ENCODE measurements at places on chromosomes 5 and 9.

DNA sequence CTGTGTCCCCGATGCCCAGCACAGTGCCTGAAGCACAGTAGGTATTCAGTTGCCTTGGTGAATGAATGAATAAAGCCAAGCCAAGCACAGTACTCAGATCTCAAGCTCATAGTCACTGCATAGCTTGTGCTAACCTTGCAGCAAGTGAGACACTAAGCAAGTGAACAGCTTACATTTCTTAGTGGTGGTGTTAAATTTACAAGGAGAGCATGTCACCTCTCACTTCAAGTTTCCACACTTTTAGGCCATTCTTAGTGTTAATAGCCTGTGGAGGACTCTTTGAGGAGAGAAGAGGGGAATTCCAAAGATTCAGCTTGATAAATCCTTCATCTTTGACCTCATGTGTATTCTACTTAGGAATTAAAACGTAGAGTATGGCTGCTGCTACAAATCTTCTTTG, 104.7 kb downstream of the C9orf152 start:
- no peak for DNase-seq

DNA sequence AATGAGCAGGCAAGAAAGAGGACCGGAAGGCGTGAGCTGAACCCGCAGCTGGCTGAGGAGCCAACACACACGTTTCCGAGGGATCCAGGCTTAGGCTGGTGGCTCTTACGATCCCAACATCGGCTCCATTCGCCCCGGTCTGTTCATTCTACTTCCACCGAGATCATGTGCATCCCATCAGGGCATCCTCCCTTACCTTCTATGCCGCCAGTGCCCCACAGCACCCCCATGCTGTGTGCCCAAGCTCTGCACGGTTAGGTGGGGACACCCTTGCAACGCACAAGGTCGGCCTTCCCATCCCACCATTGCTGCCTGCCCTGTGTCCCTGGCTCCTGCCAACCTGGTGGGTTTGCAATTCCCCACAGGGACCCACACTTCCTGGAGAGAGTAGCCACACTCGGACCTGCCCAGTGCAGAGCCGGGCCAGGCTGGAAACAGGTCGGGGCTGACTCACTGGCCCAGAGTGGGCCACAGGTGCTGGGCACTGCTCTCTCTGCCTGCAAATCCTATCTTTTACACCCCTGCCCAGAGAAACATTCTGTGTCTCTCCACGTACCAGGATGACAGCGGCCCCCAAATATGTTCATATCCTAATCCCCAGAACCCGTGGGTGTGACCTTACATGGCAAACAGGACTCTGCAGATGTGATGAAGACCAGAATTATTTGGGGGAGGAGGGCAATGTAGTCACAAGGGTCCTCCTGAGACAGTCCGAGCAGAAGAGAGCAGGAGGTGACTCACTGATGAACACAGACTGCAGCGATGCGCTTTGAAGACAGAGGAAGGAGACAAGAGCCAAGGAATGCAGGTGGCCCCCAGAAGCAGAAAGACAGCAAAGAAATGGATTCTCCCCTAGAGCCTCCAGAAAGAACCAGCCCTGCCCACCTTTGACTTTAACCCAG, 182.2 kb downstream of the AUH start:
- DNase-seq, result no peak

DNA sequence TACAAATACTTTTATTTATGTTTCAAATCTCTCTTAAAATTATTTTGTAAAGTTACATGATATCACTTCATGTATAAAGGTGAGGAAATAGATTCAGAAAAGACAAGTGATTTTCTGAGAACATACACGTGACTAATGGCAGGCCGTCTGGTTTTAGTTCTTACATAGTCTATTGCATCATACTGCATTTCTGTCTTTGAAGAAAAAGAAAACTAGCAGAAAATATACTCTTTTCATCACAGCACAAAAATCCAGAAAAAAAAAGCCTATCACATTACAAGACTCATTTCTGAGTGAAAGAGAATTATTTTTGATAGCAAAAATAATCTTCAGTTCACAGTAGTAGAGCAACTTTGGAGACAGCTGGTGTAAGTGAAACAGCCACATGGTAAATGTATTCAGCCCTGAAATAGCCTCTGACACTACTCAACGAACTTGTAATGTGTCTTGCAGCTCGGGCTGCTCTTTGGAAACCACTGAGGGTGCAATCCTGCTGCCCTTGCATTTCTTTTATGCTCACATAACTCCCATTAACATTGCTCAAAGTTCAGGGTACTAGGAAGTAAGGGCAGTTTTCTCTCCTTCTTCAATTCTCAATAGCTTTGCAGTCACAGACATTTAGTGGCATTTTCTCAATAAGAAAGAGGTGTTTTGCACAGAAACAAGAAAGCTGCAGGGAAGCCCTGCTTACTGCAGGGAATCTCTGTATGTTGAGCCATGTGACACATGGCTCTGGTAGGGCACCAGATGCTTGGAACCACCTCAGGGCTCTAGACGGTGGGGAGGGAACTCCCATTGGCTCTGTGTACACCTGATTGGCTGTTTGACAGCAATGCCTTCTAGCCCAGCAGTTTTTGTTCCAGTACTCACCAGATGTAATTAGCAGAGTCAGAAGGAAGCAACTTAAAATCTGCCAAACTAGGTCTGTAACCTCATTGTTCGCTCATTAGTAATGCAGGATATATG, 845.3 kb upstream of the PTPRD start:
- peak; percentile 3 for DNase-seq

DNA sequence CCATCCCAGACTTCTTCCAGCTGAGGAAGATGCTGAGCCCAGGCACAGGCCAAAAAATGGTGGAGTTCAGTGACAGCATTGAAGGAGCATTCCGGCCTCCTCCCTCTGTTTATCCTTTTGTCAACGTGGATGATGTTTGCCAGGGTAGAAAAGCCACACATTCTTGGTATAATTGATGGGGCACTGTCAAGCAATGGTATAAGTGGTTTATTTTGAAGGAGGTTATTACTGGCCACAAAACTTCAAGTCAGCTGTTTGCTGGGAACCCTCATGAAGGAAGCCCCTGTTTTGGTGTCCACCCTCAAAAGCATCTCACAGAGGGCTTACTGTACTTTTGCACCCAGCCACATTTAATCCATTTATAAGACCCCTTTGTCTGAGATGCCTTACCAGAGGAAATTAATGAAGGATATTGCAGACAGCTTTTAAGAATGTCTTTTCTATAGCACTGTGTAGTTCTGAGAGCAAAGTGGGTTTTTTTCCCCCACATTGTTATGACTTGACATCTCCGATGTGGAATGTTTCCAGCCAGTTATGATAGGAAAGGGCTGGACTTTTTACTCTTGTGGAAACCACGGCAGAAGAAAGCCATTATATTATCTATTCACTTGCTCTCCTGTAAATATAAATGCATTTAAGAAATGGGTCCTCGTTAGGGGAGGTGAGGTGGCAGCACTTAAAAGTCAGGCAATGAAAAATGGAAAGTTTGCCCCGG, 95.5 kb upstream of the SPATA31D4 start:
- DNase-seq, result no peak

DNA sequence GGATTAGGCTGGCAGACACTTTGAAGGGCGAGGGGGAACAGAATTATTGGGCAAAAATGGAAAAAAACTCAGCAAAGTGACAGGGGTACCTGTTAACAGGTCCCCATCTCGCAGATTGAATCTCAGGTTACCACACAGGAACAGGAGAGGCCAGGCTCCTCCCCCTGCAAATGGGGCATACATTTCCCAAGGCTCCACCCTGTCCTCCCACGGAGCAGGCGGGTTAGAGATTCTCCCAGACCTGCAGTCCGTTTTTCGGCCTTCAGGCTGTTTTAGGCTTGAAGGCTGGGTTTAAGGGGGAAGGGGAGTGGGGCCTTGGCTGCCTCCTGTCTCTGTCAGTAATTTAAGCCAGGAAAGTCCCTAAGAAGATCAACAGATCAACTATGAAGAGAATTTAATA, 42.7 kb downstream of the LRRC70 start:
- DNase-seq, result peak; percentile 17
